ENCODE measurements at places on chromosomes 3 and 15.
A peak's percentile ranks its signal among the peaks of the same experiment; 100 is the strongest.

GRCh38 chr3:78516937-78517336 lies 1250.9 kb downstream of the ROBO1 start:
- no peak for DNase-seq

DNA sequence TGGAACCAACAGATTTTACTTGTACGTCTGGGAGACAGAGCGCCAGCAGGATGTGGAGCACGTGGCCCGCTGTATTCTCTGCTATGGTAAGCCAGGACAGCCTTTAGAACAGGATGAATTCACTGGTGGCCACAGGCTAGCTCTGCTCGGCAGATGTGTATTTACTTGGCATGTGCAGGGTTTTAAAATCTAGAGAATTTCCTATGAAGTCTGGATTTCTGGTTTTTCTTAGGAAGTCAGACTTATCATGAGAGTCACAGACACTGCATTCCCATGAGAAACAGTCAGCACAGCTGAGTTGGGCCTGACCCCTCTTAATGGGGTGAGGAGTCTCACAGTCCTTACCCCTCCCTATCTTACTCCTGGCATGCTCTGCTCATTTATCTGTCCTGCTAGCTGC lies 84.6 kb upstream of the COL6A5 start:
- no peak for DNase-seq

GRCh38 chr3:377158-377561 lies 180.6 kb downstream of the CHL1 start:
- no peak for DNase-seq

DNA sequence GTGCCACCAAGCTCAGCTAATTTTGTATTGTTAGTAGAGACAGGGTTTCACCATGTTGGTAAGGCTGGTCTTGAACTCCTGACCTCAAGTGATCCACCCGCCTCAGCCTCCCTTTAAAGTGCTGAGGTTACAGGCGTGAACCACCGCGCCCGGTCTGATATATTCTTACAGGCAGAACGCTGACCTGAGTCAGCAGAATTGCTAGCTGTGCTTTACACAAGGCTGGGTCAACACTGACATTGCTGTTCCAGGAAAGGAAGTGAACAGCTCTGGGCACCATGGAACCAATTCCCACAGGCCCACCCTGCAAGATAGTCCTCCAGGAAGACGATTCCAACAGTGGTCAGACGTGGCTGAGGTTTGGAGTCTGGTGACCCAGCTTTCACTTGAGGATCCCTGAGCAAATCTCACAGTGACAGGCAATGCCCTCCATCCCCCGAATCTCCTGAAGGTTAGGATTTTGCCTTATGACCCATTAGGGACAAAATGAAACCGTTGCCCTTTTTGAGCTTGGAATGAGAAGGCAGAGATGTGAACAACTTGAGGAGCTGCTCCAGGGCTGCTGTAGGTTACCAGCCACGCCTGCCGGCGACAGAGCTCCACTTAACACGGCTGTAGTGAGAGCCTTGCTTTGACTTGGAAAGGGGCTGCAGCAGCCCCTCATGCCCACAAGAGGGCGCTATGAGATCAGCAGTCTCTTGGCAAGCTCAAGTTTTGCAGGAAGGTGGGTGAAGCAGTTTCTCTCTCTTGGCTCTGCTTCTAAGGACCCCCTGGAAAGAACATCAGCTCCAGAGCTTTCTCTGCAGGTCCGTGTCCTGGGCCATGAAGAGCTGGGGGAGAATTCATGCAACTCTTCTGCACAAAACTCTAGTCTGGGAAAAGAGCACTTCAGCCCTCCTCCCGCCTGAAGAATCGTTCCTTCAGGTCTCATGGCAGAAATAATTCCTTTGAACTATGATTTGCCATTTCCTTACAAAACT lies 74.1 kb downstream of the SENP2 start:
- DNase-seq, result peak; percentile 47

- DNase-seq, result no peak
Observed at GRCh38 chr3:136068708-136069107, 103.2 kb downstream of the PPP2R3A start.

- peak; percentile 19 for DNase-seq
Observed at GRCh38 chr3:62665627-62666437, 209.4 kb downstream of the CADPS start.

GRCh38 chr3:186035277-186035676 lies 73.6 kb downstream of the ETV5 start:
- no peak for DNase-seq

GRCh38 chr15:26667222-26667988 lies 105.5 kb downstream of the GABRB3 start:
- DNase-seq, result no peak

GRCh38 chr3:172752651-172753050 lies 2.1 kb downstream of the ECT2 start:
- no peak for DNase-seq

GRCh38 chr3:181715571-181716340 lies 4.0 kb downstream of the SOX2 start:
- DNase-seq, result no peak

DNA sequence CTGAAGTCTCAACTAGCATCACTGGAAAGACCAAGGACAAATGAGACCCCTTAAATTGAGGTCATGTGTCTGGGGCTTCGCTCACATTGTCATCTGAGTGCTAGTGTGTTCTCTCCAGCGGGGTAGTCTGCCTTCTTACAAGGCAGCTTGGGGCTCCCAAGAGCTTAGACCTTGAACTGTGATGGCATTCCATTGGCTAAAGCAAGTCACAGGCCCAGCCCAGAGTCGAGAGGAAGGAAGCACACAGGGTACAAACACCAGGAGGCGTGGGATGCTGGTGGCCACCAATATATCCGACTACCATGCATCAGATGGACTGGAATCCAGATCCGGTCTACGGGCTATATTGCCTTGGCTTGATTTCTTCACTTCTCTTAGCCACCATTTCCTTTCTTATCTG lies 31.5 kb upstream of the DYNC1LI1 start:
- no peak for DNase-seq

- DNase-seq, result peak; percentile 42
Observed at GRCh38 chr3:125512135-125512920, 7.7 kb downstream of the SNX4 start.

GRCh38 chr3:171349392-171349791 lies 110.8 kb downstream of the TNIK start:
- DNase-seq, result no peak

- no peak for DNase-seq
Observed at GRCh38 chr3:129913618-129914017, 20.1 kb upstream of the TMCC1 start.

- no peak for DNase-seq
Observed at GRCh38 chr15:84862214-84862975, 22.1 kb upstream of the SLC28A1 start.

DNA sequence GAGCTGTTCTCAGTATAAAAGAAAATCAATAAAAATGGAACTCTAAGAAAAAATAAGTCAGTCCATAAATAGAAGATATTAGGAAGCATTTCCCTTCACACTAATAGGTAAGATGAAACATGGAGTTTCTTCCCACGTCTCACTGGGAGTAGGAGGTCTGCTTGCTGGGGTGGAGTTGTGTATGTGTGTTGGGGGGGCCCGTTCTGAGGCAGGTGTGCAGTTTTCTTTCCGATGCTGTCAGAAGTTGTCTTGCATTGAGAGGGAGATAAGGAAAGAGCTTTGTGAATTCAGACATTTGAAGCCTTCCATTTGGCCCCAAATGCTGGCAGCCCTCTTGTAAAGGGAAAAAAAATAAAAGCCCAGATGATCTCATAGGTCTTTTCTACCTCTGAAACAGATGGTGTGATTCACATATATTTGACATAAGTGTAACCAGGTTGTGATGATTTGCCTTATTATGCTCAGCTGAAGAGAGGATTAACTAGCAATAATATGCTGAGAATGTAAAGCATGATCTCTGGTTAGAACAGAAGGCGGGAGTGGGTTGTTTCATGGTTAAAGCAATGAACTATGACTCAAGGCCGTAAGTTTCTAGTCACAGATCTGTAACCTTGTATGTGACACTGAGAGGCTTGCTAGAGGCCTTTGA lies 8.8 kb downstream of the RASGRP1 start:
- peak; percentile 89 for DNase-seq

- no peak for DNase-seq
Observed at GRCh38 chr15:34065941-34066340, 26.9 kb upstream of the AVEN start.

- DNase-seq, result no peak
Observed at GRCh38 chr15:25180606-25181292, 226.0 kb downstream of the SNRPN start.

GRCh38 chr15:89746386-89746780 lies 4.7 kb downstream of the MESP1 start:
- no peak for DNase-seq

DNA sequence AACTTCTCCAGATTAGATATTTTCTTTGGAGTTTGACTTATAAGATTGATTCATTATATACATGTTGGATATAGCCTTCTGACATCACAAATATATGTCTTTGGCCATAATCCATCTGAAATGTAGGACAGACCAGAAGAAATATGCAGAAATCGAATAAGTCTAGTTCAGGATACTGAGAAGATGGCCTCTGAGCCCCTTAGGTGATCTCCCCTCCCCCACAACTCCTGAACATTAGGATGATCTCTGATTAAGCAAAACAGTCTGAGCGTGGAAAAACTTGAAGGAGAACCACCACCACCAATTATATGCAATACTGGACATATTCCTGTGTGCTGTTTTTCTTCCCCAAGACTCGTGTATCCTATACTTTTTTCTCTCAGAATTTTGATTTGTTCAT lies 3.2 kb downstream of the SETD5 start:
- no peak for DNase-seq

DNA sequence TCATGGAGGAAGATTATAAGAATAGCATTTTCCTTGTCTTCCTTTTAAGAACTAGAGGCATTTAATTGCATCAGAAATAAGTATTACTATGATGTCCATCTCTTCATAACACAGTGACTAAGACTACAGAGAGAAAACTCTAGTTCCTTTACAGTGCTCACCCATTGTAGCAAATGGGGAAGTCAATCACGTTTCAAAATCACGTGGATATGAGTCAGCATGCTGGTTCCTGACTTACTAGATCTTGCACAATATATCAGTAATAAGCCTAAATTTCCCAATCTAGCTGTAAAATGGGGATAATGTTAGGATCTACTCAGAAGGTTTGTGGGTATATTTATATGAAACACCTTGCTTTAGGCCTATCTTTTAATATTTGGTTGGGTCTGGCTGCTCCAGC lies 254.8 kb upstream of the EOMES start:
- DNase-seq, result no peak

GRCh38 chr3:82353306-82354171 lies 592.1 kb upstream of the GBE1 start:
- DNase-seq, result no peak

DNA sequence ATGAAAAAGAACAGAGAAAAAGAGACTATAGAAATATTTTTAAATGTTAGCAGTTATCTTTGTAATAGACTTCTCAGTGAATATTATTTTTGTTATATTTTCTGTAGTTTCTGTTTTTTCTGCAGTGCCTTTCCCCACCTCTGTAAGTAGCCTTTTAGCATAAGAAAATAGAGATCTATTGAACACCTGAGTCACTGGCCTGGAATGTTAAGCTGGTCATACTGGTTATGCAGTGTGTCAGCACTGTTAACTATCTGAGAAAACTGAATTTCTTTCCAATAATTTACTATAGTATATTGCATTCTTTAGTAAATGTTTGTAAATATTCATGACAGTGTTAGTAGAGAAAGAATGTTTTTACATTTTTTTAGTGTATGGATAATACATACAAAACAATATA lies 79.8 kb downstream of the NECTIN3 start:
- peak; percentile 63 for DNase-seq

DNA sequence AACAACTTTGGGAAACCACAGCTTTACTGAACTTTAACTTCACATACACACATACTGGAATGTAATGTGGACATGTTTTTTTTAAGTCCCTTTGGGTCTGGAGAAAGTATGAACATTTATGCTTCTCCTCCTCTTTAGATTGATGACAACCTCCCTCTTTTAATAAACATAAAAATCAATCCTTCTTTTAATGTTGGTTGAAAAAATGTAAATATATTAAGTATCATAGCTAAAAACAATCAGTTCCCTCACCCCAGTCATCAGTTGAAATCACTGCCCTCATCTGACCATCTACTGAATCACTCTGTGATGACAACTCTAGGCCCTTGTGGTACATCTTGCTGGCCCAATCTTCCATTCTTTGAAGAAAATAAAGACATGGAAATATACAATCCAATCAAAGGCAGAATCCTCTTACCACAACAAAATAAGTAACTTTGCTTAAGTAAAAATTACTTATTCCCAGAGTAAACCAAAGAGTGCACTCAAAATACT lies 6.4 kb downstream of the AAGAB start:
- no peak for DNase-seq

- no peak for DNase-seq
Observed at GRCh38 chr15:45143946-45144345, 14.2 kb downstream of the DUOX1 start.

GRCh38 chr3:37074178-37074577 lies 80.9 kb downstream of the MLH1 start:
- peak; percentile 65 for DNase-seq

- no peak for DNase-seq
Observed at GRCh38 chr3:61947456-61947855, 386.1 kb downstream of the PTPRG start.

DNA sequence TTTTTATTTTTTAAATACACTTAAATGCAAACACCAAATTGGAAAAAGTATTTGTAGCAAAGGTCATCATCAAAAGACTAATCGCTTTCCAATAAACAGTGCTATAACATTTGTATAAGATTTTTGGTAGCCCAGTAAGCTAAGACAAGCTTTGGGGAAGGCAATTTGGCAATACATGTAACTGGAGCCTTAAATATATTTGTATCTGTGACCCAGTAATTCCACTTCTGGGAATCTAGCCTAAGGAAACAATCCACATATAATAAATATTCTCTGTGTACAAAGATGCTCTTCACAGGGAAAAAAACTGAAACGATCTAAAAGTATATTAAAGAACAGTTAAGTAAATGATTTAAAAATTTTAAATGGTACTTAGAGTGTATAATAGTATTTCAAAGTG lies 65.5 kb upstream of the TJP1 start:
- no peak for DNase-seq

DNA sequence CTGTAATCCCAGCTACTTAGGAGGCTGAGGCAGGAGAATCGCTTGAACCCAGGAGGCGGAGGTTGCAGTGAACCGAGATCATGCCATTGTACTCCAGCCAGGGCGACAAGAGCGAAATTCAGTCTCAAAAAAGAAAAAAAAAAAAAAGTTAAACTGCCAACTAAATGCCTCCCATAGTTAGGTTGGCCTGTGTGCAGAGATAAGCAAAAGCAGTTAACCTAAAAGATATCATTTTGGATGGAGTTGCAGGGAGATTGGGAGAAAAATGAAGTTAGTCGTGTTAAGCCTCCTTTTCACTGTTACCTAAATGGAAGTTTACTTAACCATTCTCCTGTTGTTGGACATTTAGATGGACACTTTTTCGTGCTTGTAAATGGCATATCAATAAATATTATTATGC lies 11.4 kb upstream of the FETUB start:
- no peak for DNase-seq

DNA sequence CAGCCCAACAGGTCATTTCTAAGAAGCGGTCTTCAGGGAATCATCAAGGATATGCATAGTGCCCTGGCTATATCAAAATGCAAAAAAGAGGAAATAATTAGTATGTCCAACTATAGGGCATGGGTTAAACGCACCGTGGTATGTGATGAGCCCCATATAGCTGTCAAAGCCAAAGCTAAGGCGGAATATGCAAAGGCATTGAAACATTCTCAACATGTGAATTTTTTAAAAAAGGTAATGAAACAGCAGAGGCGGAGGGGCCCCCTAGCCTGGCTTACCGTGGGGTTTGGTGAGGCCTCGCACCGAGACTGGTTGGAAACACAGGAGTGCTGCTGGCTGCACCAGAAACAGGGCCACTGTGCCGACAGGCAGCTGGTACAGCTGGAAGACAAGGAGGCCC lies 23.2 kb downstream of the PLXND1 start:
- no peak for DNase-seq
